ENCODE measurements at places on chromosomes 2 and 18.

- DNase-seq: no peak
Observed at GRCh38 chr2:68263632-68264031, 11.3 kb upstream of the PPP3R1 start.

GRCh38 chr2:101699755-101700461, 2.4 kb downstream of the MAP4K4 start:
- no peak for DNase-seq

GRCh38 chr18:10689236-10690034, 163.6 kb downstream of the NAPG start:
- no peak for DNase-seq

- DNase-seq: no peak
Observed at GRCh38 chr2:100126201-100126600, 16.2 kb downstream of the AFF3 start.

DNA sequence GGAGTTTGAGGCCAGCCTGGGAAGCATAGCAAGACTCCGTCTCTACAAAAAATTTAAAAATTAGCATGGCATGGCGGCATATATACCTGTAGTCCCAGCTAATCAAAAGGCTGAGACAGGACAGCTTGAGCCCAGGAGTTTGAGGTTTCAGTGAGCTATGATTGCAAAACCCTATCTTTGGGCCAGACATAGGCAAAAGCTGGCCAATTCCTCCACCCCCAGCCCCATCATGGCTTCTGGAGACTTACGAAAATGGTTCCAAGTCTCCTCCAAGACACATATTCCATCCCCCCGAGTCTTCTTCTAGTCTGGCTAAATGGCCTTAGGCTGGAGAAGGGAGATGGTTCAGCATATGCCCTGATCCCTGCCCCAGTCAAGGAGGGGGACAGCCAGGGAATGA, 172.8 kb upstream of the HAAO start:
- no peak for DNase-seq

- peak; percentile 18 for DNase-seq
Observed at GRCh38 chr2:178891265-178891958, 84.2 kb upstream of the TTN start.

DNA sequence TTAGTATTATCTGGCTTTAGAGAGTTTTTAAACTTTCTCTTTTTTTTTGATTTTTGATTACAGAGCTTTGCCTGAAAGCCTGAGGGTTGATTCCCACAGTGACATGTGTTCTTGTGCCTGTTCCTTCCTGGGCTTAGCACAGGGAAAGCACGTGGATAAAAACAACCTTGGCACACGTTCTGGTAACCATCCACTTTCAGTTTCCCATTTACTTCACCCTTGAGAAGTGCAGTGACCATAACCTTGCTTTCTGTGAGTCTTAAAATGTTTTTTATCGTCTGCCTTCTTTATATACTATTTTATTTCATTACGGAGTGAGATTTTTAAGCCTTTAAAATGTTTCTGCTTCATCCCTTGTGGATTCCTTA, 11.5 kb downstream of the CD226 start:
- no peak for DNase-seq

- DNase-seq: no peak
Observed at GRCh38 chr2:180231015-180231414, 223.9 kb upstream of the CWC22 start.

GRCh38 chr2:124580263-124580662, 555.2 kb downstream of the CNTNAP5 start:
- DNase-seq: no peak

Measured in T follicular helper cell (primary cell).